ENCODE measurements at places on chromosomes 2 and 18.

GRCh38 chr18:4119813-4120212, 335.3 kb downstream of the DLGAP1 start:
- DNase-seq, result no peak

- DNase-seq, result no peak
These were observed 381.6 kb downstream of the SUCLG1 start for GRCh38 chr2:84077496-84077895.

GRCh38 chr2:848099-848498, 102.5 kb upstream of the SNTG2 start:
- no peak for DNase-seq

DNA sequence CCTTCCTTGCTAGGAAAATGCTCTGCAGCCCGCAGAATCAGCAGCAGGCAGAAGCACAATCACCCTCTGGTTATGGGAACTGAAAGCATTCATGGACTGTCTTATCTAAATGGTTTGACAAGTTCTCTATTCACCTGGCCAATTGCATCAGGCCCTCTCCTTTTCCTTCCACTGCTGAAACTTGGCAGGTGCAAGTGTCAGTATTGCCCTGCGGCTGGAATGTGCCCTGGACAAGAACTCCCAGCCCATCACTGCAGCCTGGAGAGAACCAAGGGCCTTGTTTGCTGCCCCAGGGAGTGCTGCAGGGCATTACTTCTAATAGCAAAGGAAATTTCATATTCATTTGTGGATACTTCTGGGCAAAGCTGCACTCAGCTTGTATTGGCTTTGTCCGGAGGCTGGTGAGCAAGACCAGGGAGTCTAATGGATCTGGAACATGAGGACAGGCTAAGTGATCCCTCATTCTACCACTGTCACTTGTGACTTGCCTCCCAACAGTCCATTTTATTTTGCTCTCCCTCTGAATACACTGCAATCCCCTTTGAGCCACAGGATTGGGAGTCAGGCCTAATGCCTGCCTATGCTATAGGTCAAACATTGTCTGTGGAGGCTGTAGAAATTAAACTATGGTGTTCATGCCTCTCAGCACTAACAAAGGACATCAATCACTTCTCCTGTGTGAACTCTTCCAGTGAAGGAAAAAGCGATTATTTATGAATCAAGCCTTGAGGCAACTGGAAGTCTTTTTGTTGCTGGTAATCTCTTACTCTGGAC, 116.9 kb downstream of the LYPD6B start:
- no peak for DNase-seq

DNA sequence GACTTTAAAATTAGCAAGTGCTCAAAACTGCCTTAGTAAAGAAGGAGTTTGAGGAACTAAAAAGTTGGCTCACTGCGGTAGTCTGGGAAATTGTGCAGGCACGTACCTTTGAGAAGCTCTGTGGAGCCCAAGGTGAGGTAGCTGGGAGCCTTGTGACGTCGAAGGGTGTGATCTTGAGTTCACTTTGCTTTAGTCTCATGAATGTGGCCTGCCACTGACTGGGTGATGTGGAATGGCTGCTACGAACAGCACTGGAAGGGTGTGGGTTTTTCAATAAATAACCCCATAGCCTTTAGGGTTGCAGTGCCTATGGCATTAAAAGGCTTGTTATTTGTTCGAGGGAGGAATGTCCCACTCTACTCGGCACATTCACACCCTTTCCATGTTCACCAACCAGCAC, 312.3 kb downstream of the PRKCE start:
- DNase-seq, result no peak

- no peak for DNase-seq
These were observed 5.4 kb upstream of the IL1R2 start for GRCh38 chr2:101986376-101986775.

DNA sequence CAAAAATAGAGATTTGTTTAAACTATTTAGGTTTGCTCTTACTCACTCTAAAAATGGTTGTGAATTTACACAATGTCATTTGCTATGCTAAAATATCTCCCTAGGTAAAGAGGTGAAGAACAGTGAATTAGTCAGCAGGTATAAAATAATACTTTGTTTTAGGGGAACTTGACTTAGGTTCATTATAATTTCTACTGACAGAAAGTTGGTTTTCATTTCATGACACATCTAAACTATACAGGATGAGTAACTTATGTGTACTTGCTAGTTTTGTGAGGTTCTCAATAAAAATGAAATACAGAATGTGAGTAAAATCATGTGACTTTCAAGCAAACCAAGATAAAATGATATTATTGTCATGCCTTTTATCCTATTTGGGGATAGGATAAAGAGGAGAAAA, 66.0 kb downstream of the DIS3L2 start:
- DNase-seq, result no peak

DNA sequence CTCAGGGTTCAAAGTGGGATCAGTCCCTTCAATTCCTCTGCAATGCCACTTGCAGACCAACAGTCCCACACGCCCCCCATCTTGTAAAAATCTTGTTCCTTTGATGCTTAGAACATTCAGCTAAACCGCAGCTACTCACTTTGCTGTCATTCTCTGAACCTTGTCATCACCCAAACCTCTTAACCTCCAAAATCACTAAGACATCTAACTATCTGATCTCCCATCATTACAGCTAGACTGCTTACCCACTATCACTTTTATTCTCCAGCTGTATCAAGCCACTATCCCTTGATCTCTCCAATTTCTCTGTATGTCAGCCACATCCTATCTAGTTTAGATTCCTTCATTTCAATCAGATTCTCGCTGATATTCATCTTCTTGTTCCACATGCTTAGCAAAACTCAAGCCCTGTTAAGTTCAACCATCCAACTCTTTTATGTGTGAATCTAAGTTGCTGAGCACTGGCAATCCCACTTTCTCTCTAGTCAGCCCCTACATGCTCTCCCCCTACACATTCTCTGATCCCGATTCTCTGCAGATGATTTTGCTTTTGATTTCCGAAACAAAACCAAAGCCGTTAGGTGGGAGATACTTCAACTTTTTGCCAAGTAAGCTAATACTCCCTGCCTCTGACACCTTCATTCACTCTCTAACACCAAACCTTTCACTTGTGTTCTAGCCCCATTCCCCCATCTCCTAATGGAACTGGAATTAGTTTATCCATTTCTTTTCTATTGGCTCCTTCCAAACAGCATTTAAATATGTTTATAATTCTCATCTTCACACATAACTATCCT, 4.6 kb downstream of the GTF3C2 start:
- no peak for DNase-seq

DNA sequence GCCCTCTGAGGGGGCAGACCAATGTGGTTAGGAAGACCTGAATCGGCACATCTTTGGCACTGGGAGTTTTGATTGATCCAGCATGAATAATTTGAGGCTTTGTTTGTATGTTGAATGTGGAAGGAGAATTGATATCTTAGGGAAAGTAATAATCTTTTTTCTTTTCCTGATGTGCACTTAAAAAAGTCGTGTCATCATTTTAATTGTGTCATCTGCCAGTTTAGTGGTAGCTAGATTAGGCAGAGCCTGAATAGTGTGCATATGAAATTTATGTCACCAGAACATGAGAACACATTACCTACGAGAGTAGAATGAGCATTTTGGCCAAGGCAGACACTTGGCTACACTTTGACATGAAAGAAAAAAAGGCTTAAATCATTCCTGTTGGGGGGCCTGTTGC, 79.5 kb downstream of the KIF5C start:
- DNase-seq, result no peak

GRCh38 chr2:136956050-136956449, 190.7 kb downstream of the THSD7B start:
- no peak for DNase-seq

DNA sequence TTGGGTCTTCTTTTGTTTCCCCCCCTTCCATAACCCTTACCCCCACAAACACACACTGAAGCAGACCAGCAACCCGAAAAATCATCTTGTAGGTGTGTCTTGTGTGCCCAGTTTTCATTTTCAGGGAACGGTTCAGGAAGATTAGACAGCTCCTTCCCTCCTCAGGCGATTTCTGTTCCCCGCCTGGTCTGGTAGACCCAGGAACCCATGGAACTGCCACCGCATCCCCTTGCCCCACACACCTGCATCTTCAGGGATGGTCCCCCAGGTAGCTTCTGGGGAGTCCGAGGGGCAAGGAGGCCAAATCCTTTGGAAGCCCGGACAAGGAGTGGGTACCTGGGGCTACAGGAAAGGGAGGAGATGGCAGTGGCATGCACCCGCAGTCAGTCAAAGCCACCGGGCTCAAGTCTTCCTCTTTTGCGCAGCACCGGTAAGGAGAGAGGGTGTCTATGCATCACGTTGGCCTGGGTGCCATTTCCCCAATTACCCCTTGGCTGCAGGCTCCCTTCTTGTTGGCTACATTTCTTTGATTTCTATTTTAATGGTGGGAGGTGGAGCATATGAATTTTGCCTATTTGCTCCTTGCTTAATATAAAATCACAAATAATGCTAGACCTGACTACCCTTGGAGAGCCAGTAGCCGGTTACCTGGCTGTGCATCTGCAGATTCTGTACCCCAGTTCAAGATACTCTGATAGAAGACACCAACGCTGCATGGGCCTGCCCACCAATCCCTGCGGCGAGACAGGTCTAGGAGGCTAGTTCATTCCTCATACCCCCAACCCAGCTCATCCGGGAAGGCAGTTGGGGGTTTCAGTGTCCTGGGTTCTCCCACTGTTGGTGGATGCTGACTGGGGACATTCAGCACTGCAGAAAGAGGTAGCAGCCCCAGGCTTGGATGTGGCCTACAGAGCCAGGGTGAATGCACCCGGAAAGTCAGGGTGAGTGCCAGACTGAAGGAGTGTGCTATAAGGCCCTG, 30.0 kb upstream of the ATP6V1B1 start:
- no peak for DNase-seq

DNA sequence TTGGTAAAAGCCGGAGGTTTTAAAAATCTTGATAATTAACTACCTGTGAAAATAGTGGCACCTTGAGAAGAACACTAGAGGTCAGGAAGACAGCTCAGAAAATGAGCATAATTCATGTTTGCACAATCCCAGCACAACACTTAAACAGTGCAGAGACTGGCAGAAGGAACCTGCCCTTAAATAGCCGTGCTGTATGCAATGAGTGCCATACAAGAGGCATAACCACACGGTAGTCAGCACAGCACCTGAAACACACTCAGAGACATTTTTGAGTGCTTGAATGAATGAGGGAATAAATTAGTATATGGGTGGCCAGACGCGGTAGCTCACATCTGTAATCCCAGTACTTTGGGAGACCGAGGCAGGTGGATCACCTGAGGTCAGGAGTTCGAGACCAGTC, 164.9 kb downstream of the PAX3 start:
- no peak for DNase-seq

DNA sequence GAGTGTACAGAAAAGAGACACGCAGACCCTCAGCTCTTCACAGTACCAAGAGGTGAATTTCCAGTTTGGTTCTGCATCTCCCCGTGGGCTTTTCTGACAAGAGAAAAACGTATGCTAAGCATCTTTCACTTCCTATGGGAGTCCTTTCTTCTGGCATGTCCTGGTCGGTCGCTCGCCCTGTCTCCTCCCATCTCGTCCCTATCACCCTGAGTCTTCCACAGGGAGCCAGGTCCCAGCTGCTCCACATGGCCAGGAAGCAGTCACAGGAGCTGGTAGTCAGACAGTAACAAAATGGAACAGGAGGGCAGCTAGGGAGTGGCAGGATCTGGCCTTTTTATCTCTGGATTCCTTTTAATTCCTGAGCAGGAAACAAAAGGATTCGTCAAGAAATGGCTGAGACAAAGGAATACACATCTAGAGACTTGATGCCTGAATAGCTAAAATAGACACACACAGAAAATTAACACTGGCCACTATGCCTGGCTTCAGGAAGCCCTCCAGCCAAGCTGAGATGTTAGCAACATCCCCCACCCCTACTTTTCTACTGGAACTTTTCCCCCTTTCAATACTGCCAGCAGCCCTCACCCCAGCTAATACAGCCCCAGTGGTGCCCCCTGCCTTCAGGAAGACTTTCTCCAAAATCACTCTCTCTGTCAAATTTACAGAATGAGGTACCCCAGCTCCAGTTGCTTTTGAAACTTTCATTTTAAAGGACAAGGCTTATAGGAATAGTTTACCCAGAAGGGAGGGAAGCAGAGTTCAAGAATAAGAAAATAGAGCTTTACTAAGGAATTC, 136.1 kb downstream of the DNER start:
- no peak for DNase-seq

DNA sequence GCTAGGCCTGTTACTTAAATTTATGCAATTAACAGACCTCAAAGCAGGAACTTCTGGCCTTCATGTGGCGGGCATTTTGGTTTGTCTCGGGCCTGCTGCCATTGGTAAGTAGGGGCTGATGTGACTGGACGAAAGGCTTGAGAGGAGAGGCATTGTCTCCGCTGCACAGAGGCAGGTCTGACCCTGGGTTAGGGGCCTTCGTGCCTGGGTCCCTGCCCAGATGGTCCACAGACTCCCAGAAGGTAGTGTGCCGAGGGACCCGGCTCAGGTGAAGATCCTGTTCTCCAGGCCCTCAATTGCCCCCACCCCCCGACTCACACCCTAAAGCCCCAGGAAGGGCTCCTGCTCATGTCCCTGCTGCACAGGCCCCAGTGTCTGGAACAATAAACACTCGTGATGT, 764.9 kb downstream of the TMEM182 start:
- no peak for DNase-seq

DNA sequence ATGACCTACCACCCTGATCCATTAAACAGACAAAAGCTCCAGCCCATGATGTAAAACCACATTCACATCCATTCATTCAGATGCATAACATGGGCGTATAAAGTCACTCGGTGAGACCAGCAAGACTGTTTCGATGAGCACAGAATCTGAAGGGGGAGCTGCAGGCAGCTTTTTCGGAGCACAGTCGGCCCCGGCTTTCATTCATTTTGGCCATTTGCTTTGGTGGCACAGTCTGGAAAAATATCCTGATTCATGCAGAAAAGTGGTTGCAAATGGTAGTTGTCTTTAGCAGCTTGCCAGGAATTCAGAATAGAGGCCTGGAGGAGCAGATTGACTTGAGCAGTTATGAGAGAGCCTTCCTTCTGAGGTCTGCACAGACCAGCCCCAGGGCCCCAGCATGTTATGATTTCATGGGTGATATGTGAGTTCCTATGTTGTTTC, 11.2 kb downstream of the ARID5A start:
- no peak for DNase-seq

DNA sequence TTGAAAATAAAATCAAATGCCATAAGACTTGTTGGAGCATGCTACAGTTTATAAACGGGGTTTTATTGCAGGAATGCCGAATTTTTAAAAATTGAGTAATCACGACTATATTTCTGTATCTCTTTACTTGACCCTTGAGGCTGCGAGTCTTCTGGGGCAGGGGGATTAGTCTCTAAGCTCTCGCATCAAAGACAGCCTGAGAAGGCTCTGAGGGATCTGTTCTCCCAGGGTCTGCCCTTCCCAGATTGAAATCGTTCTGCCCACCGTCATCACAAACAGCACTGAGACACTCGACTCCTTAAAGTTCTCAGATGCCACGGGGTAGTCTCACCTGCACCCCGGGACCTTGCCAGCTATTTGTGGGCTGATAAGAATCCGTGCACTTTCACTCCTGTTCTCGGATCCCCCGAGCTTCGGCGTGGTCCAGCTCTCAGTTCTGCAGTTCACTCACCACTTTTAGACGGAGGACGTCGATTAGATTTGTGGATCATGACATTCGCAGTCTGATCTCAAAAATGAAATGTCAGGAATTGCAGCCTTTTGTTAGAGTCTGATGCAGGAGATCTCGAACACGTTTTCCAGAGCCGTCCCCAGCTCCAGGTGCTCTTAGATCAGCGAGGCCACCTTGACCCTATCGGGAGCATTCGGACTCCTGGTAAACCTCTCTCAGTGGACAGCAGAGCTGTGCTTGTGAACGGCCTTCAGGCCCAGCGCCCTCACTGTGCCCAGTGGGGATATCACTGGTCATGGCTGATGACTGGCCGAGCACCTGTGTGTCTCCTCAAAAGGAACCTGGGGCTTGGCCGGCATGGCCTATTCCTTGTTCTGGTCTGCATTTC, 43.0 kb downstream of the TWIST2 start:
- DNase-seq, result no peak

- DNase-seq, result no peak
These were observed 493.0 kb upstream of the ACVR2A start for GRCh38 chr2:147351784-147352183.

All from activated T-cell treated with anti-CD3 and anti-CD28 coated beads, Interleukin-2, amount 50 U/mL, for 1 hour (primary cell).